ENCODE measurements at places on chromosomes 16 and 17.

GRCh38 chr17:74861662-74862107 lies 2.0 kb upstream of the GRIN2C start:
- DNase-seq = no peak

- DNase-seq = no peak
Measured at GRCh38 chr16:10180042-10180770, 2.0 kb downstream of the GRIN2A start.

- no peak for DNase-seq
Measured at GRCh38 chr16:10561425-10561824, 19.0 kb downstream of the EMP2 start.

- DNase-seq = no peak
Measured at GRCh38 chr17:57739402-57740234, 5.5 kb downstream of the CCDC182 start.

DNA sequence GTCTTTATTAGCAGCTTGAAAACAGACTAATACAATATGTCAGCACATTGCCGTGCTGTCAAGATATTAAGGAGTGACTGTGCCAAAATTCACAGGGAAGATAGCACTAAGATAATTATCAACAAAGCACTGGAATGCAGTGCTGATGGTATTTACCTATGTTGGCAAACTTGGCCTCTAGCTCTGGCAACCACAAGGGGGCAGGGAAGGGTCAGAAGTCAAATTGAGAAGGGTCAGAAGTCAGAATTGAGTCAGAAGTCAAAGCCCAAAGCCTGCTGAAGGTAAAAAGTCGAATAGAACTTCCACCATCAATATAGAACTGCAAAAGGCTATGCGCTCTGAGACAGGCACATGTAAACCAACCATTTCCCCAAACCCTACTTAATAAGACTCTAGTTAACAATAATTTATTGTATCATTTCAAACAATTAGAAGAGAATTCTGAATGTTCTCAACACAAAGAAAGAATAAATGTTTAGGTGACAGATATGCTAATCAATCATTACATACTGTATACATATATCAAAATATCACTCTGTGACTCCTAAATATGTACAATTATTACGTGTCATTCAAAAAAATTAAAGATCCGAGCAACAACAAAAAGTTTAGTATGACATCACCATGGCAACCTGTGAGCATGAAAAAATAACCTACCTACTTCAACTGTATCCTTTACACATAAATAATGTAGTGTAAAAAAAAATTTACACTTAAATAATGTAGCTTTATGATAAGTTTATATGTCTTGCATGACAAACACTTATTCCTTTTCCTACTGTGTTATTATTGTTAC lies 916.1 kb downstream of the KCNJ2 start:
- DNase-seq = peak; percentile 14

- DNase-seq = no peak
Measured at GRCh38 chr16:262121-262745, 13.5 kb downstream of the RGS11 start.

All from transverse colon (tissue), 4 donors.